RPMI7951 (cell line): ENCODE measurements at places on chromosomes 11 and 22.

DNA sequence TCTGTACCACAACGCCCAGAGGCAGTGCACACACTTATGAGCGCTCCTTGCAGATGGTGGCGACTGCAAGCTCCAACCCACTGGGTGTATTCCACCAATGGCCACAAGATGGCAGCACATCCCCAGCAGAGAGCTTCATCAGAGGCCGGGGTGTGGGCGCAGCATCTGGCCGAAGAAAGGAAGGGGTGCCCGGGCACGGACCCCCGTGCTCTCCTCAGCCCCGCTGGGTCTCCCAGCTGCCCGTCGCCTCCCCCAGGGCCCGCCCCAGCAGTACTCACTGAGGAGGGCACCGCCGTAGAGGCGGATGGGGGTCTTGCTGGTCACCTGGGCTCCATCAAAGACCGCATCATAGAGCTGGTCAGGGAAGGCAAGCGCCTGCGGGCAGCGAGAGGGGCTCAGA, 14.2 kb downstream of the TP53I11 start:
- peak; percentile 67 for DNase-seq

- DNase-seq, result no peak
These were observed 3.5 kb upstream of the ELMOD1 start for GRCh38 chr11:107587306-107587979.

GRCh38 chr22:19596680-19597398, 72.6 kb upstream of the CLDN5 start:
- DNase-seq, result no peak

DNA sequence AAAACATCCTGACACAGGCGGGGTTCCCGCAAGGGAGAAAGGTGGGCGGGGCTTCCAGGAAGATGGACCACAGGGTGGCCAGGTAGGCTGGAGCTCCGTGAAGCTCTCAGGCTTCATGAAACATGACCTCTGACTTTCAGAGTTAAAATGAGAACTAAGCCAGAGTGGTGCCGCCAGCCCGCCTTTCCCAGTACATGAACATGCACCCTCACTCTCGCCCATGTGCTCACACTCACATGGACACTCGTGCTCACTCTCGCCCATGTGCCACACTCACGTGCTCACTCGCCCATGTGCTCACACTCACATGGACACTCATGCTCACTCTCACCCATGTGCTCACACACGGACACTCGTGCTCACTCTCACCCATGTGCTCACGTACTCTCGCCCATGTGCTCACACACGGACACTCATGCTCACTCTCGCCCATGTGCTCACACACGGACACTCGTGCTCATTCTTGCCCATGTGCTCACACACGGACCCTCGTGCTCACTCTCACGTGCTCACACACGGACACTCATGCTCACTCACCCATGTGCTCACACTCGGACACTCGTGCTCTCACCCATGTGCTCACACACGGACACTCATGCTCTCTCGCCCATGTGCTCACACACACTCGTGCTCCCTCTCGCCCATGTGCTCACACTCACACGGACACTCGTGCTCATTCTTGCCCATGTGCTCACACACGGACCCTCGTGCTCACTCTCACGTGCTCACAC, 10.0 kb downstream of the RNH1 start:
- DNase-seq, result no peak

GRCh38 chr11:68569357-68569756, 108.8 kb downstream of the PPP6R3 start:
- no peak for DNase-seq

GRCh38 chr22:49574205-49574880, 253.3 kb downstream of the BRD1 start:
- DNase-seq, result no peak

- DNase-seq, result no peak
These were observed 23.4 kb upstream of the PACSIN2 start for GRCh38 chr22:43038325-43038724.

DNA sequence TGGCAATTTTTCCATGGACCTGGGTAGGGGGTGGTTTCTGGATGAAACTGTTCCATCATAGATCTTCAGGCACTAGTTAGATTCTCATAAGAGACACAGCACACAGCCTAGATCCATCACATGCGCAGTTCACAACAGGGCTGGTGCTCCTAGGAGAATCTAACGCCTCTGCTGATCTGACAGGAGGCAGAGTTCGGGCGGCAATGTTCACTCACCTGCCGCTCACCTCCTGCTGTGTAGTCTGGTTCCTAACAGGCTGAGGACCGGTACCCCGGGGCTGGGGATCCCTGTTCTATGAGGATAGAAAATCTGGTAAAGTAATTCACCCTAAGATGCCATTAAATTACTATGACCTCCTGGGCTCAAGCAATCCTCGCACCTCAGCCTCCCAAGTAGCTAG, 318.0 kb downstream of the KIRREL3 start:
- DNase-seq, result no peak
